Kidney (tissue), 22 donors: ENCODE measurements at places on chromosomes 2 and 18.

- DNase-seq, result no peak
These were observed 127.4 kb downstream of the TANC1 start for GRCh38 chr2:159095813-159096212.

- no peak for DNase-seq
These were observed 66.4 kb downstream of the NEDD4L start for GRCh38 chr18:58110398-58110797.

GRCh38 chr2:223856021-223856420 is 18.6 kb upstream of the AP1S3 start:
- DNase-seq, result no peak

DNA sequence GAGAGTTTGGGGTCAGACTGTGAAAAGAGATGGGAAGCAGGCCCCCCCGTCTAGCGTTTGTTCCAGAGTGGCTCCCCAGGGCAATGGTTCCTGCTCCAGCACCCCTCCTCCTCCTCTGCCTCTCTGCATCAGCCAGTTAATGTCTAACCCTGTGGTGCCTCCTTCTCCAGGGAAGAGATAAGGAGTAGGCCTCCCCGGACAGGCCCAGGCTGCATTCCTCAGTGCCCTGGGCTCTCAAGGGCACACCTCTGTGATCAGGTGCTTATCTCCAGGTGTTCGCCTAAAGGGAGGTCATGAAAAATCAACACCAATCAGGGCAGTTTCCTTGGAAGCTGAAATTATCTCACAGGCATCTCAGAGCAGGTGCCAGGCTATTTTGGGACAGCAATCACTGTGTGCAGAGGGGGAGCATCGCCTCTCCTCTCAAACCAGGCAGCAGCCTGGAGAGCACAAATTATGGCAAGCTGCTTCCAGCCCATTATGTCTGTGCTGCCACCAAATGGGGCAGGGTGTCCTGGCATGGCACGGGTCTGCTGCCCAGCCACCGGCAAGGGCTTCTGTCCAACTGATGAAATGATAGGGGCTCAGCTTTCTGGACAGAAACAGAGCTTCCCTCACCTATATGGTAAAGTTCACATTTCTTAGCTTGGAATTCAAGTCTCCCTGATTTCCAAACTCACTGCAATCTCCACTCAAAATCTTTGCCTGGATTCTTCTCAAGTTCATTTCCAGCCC is 255.8 kb upstream of the SLC14A2 start:
- DNase-seq, result peak; percentile 53

DNA sequence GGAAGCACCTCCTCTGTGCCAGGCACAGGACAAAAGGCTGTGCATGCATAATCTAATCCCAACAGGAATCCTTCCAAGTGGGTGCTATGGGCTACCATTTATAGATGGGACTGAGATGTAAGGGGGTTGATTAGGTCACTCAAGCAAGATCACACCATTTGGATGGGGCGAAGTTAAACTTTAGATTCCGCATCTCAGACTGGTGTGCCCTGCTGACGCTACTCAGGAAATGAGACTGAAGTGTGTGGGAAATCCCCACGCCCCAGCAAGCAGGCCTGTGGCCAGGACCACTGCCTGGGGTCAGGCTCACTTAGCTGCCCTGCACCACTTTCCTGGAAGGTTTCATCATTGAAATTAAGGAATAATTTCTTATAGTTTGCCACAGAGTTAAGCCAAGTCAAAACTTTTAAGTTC is 70.5 kb upstream of the PPP1CB start:
- no peak for DNase-seq

DNA sequence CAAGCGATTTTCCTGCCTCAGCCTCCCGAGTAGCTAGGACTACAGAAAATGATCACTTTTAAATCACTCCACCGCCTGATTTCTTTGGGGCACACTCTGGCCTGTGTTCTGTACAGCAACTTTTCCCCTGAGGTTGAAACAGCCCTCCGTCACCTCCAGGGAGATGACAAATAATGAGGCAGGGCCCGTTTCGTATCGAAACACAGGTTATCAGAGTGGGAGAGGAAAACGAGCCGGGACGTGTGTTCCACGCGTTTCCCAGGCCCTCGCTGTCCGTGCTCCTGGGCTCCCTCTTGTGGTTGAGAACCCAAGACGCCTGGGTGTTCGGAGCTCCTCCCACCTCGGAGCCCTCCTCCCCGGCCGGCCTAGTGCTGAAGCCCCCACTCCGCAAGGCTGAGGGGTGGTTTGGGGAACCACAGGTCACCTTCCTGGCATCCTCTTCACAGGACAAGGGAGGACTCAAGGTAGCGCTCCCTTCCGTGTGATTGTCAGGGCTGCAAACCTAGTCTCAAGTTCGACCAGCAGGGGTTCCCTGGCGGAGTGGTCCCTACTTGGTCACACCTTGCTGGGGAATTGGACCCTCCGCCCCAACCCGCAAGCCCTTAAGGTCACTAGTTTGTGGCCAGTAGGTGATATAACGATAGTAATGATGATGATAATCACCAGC is 12.8 kb downstream of the ATP6V1B1 start:
- DNase-seq, result peak; percentile 78

DNA sequence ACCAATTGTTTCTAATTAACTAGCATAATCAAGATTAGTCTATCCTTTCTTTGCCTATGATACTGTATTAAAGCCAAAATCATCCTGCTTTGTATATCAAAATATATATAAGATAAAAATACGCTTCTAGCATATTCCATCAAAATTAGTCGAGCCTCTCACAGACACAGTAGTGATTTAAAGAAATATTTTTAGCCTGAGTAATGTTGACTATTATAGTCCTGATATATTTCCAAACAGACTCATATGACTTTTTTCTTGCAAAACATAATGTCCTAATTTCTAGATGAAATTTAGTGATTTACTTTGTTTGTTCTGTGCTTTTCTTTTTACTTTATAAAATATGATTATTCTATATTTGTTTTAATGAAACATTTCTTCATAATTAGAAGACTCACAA is 30.9 kb downstream of the FAP start:
- no peak for DNase-seq

DNA sequence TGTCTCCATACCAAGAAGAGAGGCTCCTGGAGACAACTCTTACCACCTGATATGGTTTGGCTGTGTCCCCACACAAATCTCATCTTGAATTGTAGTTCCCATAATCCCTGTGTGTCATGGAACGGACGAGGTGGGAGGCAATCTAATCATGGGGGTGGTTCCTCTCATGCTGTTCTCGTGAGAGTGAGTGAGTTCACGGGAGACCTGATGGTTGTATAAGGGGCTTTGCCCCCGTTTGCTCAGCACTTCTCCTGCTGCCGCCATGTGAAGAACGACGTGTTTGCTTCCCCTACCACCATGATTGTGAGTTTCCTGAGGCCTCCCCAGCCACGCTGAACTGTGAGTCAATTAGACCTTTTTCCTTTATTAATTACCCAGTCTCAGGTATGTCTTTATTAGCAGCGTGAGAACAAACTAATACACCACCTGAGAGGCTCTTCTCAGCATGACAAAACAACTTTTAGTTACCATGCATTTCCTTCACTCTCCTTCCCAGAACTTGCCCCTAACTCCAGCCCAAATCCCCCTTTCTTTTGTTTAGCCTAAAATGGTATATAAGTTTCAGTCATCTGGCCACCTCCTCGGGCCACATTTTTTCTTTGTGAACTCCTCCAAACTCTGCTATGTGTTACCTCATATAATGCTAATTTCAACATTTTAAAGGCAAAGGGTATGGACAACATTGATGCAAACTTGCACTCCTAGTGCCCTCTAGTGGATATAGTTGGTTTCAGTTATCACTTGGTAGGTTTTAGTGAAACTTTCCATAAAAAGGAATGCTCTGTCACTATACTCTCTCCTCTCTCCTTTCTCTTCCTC is 58.6 kb upstream of the SLC25A52 start:
- peak; percentile 15 for DNase-seq

GRCh38 chr2:205543262-205543843 is 138.9 kb upstream of the NRP2 start:
- no peak for DNase-seq

- no peak for DNase-seq
These were observed 129.8 kb downstream of the BCL2L11 start for GRCh38 chr2:111250448-111251030.

GRCh38 chr2:20173064-20173463 is 51.9 kb downstream of the SDC1 start:
- DNase-seq, result no peak

DNA sequence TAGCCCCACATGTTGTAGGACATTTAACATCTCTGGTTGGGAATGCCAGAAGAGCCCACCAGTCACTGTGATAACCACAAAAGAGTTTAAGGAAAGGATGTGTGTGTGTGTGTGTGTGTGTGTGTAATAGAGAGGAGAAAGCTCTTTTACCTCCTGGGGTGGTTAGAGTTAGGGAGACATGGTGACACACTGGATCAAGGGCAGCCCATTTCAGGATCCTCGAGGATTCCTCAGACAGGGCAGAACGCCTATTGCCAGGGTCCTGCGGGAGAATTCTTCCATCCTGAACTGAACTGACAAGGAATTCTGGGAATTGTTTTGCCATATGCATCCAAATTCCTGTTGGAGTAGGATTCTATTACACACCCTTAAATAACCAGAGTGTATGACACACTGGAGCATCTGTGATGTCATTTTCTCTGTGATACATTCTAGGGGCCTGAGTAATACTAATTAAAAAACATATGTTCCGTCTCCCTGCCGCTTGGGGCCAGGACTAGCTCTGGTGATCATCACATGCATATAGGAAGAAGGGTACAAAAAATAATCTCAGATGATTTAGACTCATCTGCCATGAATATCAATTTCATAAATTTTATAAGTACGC is 156.4 kb upstream of the MMADHC start:
- no peak for DNase-seq

DNA sequence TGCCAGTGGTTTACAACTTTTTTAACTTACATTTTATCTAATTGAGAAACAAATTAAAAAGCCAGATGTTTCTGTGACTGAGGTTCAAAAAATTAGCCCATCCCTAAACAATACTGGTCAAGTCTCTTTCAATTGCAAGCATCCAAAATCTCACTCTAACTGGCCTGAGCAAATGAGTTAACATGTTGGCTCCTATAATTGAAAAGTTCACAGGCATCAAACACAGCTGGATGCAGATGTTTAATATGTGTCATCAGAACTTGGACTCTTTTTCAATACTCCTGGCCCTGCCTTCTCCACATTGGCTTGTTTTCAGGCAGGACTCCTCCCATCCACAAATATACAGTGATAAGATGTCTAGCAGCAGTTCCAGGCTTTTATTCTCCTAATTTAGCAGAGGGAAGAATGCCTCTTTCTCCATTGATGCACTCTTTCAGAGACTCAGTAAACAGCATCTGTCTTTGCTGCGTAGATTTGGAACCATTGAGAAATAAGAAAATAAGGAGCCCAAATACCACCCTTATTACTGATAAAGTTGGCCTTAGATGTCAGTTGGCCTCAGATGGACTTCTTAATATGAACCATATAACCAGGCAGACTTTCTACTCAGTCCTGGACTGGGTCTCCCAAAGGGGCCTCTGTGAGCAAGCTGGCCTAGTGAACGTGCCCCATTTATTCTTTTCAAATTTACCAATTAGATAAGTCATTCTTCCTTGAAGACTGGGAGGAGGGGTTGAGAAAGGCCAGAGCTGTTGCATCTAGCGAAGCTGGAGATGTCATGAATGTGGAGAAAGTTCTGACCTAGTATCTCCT is 30.4 kb upstream of the FN1 start:
- DNase-seq, result no peak

DNA sequence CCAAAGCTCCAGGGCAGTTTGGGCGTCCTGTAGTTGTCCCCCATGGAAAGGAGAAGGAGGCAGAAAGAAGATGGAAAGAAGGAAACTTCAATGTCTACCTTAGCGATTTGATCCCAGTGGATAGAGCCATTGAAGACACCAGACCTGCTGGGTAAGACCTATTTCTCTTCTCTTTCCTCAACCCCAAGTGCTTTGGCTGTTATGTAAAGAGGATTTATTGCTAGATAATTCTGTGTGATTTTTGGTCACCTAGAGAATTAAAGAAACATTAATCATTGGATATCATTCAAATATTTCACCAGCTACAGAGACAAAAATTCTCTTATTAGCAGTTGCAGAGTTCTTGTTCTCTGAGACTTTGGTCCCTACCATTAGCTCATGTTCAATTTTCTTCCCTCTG is 1.9 kb downstream of the GALNT5 start:
- DNase-seq, result no peak

DNA sequence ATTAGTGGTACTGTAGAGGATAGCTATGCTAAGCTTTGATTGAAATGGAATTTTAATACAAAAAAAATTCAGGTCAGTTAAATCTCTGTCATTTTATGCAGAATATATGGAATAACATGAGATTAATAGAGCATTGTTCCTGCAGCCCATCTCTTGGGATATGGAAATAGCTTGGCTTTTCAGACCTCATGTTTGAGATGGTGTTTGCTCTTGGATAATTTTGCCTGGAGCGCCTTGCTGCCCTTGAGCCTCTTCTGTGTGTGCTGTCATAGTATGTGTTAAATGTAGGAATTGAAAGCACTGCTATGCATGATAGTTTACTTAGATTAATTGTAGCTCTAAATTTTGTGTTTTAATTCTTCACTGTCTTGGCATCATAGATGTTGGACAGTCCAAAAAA is 27.7 kb downstream of the GALNT1 start:
- DNase-seq, result no peak

DNA sequence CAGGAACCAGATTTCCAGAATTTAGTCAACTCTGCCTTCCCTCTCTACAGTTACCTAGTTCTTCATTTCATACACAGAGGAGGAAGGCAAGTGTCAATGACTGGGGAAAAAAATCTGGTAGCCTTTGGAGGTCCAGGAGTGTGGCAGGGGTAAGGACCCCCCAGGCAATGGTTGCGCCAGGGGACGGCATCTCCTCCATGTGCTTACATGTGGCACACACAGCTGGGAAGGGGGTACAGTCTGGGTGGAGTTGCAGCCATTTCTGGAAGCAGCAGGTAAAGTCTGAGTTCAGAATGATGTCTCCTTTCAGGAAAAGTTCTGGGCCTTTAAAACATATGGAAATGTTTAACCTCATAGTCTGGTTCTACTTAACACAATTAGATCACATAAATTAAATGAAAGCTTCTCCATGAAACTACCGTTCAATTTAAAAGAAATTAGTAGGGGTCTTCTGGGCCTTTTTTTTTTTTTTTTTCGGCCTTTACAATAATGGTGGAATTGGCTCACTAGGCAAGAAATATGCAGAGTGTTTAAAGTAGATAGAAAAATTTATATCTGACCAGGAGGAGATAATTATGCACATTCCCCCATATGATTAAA is 153.6 kb upstream of the EPC2 start:
- DNase-seq, result no peak

GRCh38 chr2:9217838-9218770 is 11.5 kb downstream of the ASAP2 start:
- no peak for DNase-seq

GRCh38 chr2:16481351-16481750 is 184.3 kb downstream of the CYRIA start:
- DNase-seq, result no peak

DNA sequence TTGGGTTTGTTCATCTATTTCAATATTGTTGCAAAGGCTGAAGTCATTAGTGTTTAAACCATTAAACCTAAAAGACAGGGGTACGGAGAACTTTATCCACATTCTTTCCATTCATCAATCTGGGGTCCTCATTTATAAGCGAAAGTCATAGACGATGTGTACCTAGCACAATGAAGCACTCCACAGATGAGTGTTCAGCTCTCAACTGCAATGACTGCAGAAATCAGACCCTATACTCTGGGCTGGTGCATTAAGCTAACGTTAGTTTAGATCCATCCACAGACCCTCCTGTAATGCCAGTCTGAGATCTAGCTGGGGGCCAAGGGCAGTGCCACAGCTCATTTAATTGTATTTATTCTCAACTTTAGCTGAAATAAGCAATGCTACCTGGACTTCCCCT is 155.2 kb downstream of the AFF3 start:
- DNase-seq, result no peak
